ENCODE measurements at places on chromosomes 4 and X.
A peak's percentile ranks its signal among the peaks of the same experiment; 100 is the strongest.

DNA sequence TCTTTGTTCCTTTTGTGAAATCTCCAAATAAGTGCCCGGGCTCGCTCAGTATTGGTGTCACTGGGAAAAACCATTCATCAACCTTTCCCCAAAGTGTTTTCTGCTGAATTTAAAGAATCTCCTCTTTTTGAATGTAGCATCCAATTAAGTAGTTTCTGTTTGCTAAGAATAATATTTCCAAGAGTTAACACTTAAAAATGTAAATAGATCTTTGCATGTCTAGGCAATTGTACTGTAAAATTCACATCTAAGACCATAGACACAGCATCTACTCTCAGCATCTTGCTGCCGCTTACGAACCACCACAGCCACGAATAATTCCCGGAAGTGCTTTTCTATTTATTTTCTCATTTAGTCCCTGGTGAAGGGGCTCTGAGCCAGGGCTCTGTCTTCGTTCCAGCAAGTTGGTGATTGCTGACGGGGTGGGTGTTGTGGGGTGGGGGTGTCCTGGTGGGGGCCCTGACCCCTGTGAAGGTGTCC is 1.4 kb downstream of the NSG1 start:
- DNase-seq, result no peak

DNA sequence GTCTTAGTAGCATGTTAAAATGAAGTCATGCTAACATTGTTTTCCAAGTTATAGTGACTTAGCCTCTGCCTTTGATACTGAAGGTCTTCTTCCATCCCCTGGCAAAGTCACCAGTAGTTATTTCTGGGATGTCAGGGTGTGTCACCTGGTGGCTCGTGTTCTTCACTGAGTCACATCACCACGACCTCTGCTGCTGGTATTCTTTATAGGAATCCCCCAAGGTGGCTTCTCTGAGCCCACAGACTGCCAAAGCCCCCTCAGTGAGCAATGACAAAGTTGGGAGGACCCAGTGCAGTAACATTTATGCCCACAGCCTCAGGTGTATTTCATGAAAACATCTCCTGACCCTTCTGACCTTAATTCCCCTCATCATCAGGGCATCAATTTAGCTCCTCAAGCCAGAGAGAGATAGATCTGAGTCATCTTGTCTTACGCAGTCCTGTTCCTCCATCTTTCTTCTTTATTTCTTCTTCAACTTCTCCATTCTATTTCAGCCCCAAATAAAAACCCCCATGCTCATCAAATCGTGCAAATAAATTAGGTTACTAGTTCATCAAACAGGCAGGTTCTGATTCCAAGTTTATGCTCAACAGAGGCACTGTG is 29.3 kb upstream of the GPRIN3 start:
- DNase-seq, result no peak

DNA sequence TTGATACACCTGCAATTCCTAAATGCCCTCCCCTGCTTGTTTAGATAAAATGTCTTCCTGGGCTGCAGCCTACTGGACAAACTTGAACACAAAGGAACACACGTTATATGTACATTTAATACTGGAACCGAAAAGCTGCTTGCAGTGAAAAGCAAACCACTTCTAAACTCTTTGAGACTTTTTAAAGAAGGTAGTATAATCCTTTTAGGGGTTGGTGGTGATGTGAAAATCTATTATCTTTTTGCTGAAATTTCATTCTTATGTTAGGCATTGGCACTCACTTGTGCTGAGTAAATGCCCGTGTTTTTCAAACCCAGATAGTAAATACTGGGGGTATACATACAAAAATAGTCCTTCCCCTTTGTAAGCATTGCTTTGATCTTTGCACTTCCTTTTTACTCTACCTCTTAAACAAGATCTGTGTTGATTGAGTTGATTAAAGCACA is 2.2 kb downstream of the NFKB1 start:
- DNase-seq, result no peak

DNA sequence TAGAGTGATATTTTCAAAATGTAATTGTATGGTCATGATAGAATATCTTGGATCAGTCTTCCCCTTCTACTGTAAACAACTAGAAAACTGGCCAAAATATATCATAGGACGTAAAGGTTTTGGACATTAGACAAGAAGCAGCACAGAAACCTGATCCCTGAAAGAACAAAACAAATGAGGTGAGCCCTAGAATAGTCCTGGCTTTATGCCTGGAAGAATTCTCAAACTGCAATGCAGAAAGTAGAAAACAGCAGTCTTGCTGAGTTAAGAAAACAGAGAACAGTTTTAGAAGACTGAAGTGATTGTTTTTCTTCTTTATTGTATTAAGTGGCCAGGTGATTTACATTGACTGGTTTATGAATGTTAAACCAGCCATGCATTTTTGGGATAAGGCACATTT is 19.5 kb downstream of the NSUN7 start:
- DNase-seq, result no peak

DNA sequence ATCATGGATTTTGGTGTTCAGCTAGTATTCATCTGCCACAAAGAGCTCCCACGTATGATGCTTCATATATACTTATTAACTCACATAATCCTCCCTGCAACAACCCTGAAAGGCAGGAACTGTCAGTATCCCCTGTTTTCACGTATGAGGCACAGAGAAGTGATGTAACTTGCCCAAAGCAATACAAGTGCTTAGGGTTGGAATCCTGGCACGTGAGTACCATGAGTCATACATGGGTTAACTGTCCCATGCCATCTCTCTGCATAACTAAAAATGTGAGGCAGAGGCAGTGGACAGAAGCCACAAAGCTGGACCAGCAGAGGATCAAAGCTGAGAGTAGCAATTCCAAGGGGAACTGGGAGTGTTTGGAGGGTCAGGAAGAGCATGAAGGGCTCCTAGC is 35.7 kb upstream of the EGFL6 start:
- DNase-seq, result no peak

DNA sequence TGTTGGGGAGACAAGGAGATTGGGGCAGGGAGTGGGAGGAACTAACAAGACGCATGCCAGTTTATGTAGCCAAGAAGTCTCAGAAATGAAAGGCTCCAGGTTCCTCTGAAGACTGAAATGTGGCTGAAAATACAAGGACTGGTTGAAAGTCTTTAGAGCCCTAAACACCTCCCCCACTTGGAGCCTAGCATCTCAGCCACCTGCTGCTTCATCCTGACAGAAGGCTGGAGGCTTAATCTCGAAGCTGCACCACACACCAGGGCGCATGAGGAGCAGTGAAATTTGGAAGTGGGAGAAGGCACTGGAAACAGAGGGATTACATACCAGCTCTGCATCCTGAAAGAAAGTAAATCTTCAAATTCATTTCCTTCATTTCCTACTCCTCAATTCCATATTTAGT is 160.7 kb upstream of the FTHL17 start:
- no peak for DNase-seq

DNA sequence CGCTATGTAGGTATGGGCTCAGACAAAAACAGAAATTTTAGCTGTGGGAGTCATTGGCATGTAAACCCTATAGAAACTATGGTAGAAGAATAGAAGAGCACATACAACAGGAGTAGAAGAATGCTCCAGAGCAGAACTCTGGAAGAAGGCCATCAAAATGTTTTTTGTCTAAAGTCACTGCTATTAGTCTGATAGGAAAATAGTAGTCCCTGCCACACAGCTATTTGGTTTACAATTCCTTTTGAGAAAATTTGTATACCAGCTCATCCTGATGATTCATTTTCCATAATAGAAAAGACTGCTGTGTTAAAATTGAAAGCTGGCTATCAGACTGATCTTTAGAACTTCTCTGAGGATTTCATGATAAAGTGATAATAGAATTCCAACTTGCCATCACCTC is 32.8 kb upstream of the ADAD1 start:
- no peak for DNase-seq

- DNase-seq, result no peak
These were observed 14.5 kb downstream of the CRMP1 start for GRCh38 chr4:5878359-5878758.

GRCh38 chr4:125639182-125639621 is 324.4 kb downstream of the FAT4 start:
- DNase-seq, result no peak

GRCh38 chr4:153785910-153786721 is 2.8 kb downstream of the SFRP2 start:
- no peak for DNase-seq

DNA sequence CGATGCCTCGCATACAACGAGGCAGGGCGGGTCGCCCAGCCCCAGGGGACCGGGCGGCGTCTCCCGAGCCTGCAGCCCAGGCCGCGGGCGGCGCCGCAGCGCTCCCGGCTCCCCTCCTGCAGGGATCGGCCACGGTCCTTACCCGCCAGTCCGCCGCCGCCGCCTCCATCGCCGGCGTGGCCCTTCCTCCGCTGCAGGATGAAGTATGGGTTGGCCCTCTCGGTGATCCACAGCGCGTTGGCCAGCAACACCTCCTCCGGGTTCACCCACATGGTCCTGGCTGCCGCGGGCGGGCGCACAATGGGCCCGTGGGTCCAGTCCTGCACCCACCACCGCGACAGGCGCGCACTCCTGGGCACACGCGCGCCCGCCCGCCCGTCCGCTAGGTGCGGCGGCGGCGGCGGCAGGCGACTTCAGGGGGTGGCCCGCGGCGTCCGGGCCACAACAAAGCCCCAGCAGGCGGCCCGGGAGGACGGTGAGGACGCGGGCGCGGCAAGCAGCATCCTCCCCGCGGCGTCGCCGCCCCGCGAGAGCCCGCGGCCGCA is 339 bp downstream of the TBC1D9 start:
- DNase-seq, result peak; percentile 41

DNA sequence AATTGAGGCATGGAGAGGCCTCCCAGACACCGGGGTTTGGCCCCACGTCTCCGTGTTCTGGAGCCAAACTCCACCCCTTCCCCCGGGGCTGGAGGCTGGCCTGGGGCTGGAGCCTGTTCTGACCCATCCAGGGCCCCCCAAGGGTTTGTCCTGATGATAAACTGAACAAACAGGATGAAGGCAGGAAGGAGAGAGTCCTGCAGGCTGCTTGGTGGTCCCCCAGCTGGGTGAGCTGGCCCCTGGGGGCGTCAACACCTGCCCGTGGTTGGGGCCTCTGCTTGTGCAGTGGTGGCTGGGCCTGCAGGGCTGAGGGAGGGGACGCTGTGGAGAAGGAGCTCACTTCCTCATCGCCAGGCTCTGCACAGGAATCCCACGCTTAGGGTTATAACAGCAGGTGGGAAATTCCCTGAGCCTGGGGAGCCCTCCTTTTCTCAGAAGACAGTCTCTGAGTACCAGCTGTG is 2.3 kb downstream of the SH3TC1 start:
- no peak for DNase-seq

DNA sequence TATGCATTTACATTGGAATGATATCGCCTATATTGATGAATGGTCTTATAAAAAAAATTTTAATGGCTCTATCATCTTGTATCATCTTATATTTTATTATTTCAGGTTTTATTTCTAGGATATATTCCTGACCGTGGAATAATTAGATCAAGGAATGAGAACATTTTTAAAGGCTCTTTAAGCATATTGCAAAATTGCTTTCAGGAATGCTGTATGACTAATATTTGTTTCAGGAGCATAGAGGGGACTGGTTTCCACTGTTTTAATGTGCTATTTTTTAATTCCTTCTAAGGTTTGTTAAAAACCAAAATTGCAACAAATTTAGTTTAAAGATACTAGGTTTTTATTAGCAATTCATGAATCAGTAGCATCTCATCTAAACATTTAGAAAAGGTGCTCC is 120.2 kb downstream of the BMPR1B start:
- no peak for DNase-seq

DNA sequence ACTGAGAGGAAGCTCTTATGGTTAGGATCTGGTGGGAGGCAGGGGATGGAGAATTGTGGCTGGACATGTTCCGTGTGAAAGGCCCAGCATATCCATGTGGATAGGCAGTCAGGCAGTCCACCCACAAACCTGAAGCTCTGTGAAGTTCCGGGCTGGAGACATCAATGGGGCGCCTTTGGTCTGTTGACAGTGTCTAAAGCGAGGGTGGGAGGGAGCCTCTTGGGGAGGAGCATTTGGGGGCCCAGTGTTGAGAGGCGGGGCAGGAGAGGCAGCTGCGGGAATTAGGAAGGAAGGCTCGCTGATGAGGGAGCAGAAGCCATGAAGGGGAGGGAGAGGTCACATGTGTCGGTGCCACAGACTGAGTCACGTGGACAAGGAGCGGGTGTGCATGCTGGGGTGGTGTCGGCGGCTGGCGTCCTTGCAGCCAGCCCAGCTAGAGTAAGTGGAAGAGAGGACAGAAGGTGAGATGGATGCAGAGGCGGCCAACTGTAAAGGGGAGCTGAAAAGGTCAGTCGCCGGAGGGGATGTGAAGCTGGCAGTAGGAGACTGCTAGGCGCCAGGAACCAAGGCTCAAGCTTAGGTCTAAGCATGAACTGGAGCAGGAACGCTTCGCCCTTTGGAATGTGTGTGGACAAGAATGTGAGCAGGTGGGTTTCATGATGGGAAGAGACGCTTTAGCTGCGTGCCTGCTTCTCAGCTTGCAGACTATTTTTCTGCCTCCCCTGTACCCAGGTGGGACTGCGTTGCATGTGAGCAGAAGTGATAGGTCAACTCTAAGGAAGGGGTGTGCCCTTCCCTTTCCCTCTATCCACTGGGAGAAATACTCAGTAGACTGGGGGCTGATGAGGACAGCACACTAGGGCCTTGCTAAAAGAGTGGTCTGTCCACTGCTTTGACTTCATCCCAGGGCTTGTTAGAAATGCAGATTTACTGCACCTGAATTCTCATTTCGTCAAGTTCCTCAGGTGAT is 44.0 kb upstream of the TLR2 start:
- no peak for DNase-seq

DNA sequence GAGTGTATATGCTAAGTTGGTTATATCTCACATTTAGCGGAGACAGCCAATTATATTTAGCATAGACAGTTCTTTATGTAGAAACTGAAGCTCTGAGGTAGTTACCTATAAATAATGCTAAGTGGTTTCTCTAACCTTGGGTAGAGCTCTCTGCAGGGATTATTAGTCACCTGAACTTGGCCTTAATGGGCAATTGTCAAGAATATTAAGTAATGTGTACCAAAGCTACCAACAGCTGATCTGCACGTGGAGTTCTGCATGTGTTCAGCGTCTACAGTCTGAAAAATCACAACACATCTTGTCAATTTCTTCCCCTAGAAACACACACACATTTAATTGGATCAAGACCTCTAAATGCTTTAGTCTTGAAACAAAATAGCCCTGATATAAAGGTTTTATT is 740.6 kb upstream of the FAM241A start:
- DNase-seq, result no peak

DNA sequence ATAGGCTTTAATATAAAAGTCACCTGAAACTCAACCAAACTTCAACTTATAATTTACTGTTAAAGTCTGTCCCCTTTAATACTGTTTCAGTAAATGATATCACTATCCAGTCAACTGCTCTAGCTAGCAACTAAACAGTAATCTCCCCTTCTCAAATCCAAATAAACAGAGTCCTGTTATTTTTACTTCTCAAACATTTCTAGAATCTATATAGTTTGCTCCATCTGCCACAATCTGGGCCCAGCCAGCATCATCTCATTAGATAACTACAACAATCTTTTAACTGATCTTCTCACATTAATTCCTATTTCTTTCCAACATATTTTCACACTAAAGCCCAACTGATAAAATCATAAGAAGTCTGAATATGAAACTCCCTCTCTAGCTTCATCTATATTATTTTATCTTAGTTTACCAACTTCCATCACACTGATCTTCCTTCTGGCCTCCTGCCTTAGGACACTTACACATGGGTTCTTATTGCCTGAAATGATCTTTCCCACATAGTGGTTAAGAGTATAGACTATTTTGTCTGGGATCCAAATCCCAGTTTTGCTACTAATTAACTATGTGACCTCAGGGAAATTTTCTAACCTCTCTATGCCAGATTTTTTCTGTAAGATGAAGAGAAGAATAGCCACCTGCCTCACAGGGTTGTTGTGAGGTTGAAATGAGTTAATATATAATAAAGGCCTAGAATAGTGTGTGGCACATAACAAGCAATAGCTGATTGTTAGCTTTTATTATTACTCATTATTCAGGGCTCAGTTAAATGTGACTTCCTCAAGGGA is 18.6 kb downstream of the TBCK start:
- DNase-seq, result no peak

Measured in dorsolateral prefrontal cortex (tissue), 122 donors.